ENCODE measurements at places on chromosomes 13 and 19. TPM values are rescaled to one million over a fixed set of nuclear protein-coding genes. Genes with fewer than 3 reads are reported as not detected.

Gene SHISA7
- polyA plus RNA-seq: not detected

Gene CCNA1
- polyA plus RNA-seq: not detected

- no peaks in the 10 kb centered on the region for H3K4me1 ChIP-seq
- no peak within 1 kb of the TSS for H3K4me3 ChIP-seq
- H3K27me3 ChIP-seq: peaks cover 12% of the 10 kb centered on the region
- H3K27ac ChIP-seq: no peak within 1 kb of the TSS
These were observed at the start of gene CEACAM7 for GRCh38 chr19:41688098-41688497. Gene CEACAM7 (minus strand): TSS chr19:41688270. CDS start chr19:41688165, 105 bp downstream.

- no peaks in the 10 kb centered on the region for H3K27me3 ChIP-seq
- H3K4me1 ChIP-seq: no peaks in the 10 kb centered on the region
- no peaks in the 10 kb centered on the region for H3K36me3 ChIP-seq
- no peak for DNase-seq
- no peak overlapping the region for H3K27ac ChIP-seq
These were observed 83.7 kb downstream of the NALCN start for GRCh38 chr13:101332583-101332982.

DNA sequence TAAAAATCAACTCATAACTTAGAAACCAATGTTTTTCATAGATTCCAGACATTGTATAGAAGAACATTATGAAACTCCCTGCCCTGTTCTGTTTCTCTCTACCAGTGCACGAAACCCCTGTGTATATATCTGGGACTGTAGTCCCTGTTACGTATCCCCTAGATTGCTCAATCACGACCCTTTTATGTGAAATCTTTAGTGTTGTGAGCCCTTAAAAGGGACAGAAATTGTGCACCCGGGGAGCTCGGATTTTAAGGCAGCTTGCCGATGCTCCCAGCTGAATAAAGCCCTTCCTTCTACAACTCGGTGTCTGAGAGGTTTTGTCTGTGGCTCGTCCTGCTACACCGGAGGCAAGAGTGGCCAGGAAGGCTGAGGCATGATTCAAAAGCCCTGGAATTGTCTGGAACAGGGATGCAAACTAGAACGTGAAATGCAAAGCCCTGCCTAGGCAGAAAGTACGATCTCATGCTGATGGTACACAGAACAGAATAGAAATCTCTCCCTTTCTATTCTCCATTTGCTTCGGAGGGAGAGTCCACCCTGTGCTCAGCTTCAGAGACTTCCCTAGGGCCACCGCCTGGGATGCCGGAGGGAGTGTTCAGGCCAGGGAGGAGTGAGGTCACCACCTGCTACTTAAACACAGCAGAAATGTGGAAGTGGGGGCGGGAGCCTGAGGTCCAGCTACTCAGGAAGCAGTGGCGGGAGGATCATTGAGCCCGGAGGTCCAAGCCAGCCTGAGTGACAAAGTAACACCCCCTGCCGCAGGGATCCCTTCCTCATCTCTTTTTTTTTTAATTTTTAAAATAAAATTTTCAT, 758 bp upstream of the ZNF888 start:
- H3K4me1 ChIP-seq: peaks cover 36% of the 10 kb centered on the region
- peaks cover 4% of the 10 kb centered on the region for H3K27me3 ChIP-seq
- no peak for DNase-seq
- peak overlapping the region; percentile 90 for H3K4me3 ChIP-seq
- peak overlapping the region; percentile 92 for H3K27ac ChIP-seq

DNA sequence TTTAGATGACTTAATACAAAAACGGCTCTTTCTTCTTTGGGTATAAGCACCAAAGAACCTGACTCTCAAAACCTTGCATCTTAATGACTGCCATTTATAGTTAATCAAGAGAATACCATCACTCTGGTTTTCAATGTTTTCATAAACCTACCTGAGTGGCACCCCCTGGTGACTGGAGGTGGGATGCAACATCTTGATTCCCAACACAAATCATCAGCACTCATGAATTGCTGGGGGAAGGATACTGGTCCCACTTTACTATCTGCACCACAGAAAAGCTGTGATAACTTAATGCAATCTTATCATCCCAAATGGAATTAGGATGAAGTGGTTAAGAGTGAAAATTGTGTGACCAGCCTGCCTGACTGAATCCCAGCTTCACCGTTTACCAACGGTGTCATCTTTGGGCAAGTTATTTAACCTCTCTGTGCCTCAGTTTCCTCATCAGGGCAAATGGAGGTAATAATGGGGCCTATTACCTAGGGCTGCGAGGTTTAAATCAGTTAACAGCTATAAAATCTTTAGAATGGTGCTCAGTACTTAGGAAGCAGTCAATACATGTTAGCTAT, 366.4 kb downstream of the KLF12 start:
- H3K27ac ChIP-seq: peak overlapping the region; percentile 98
- no peak for DNase-seq
- H3K36me3 ChIP-seq: peaks cover 3% of the 10 kb centered on the region

GRCh38 chr19:49557641-49558325, 22.6 kb downstream of the NOSIP start:
- H3K36me3 ChIP-seq: peaks cover 16% of the 10 kb centered on the region
- H3K27ac ChIP-seq: peak overlapping the region; percentile 44
- peaks cover 51% of the 10 kb centered on the region for H3K4me1 ChIP-seq
- DNase-seq: no peak
- H3K4me3 ChIP-seq: no peak overlapping the region

- DNase-seq: no peak
- H3K4me3 ChIP-seq: no peak overlapping the region
These were observed 10.7 kb downstream of the CCDC124 start for GRCh38 chr19:17943274-17944221.

GRCh38 chr13:35474496-35475211, 1.8 kb downstream of the MAB21L1 start:
- no peak for DNase-seq
- H3K27ac ChIP-seq: no peak overlapping the region

DNA sequence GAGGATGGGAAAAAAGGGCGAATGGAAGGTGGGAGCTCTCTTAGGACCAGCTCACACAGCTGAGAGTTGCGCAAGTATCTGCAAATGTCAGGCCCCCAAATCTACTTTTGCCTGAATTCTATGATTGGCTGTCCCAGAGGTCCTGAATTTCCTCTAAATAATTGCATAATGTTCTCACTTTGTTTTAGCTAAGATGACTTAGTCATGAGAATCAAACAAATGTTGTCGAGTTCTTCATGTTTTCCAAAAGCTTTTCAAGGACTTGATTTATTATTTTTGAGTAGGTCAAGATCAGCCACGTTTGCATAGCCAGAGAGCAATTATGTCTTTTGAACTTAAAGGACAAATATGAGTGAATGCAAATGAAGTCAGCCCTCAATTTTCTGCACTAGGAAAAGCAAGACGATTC, 246.6 kb upstream of the MAB21L1 start:
- no peaks in the 10 kb centered on the region for H3K36me3 ChIP-seq
- H3K4me1 ChIP-seq: peaks cover 9% of the 10 kb centered on the region
- no peak overlapping the region for H3K27ac ChIP-seq
- H3K4me3 ChIP-seq: no peak overlapping the region
- DNase-seq: no peak
- H3K27me3 ChIP-seq: no peaks in the 10 kb centered on the region
